ENCODE measurements at places on chromosomes 4 and X. TPM values are rescaled to one million over a fixed set of nuclear protein-coding genes. Genes with fewer than 3 reads are reported as not detected.

Gene PSAPL1
- not detected for total RNA-seq

GRCh38 chrX:136325377-136325776 lies 24.6 kb downstream of the ADGRG4 start:
- no peaks in the 10 kb centered on the region for H3K27me3 ChIP-seq
- H3K4me3 ChIP-seq = no peak overlapping the region
- no peak for DNase-seq

GRCh38 chrX:150547375-150548115 lies 20.9 kb upstream of the MTM1 start:
- H3K27me3 ChIP-seq = no peaks in the 10 kb centered on the region
- peak overlapping the region; percentile 48 for H3K4me3 ChIP-seq
- H3K36me3 ChIP-seq = no peaks in the 10 kb centered on the region
- H3K4me1 ChIP-seq = peaks cover 23% of the 10 kb centered on the region
- no peak overlapping the region for H3K27ac ChIP-seq
- peak; percentile 22 for DNase-seq

DNA sequence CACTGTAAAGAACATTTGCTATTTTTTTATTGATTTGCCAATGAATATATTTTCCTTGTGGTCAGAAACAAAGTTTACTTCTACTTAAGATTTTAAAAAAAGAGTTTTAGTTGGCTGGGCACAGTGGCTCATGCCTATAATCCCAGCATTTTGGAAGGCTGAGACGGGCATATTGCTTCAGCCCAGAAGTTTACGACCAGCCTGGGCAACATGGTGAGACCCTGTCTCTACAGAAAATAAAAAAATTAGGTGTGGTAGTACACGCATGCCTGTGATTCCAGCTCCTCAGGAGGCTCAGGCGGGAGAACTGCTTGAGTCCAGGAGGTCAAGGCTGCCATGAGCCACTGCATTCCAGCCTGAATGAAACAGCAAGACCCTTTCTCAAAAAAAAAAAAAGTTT lies 36.8 kb downstream of the LRP2BP start:
- H3K4me3 ChIP-seq = no peak overlapping the region
- no peaks in the 10 kb centered on the region for H3K27me3 ChIP-seq
- H3K4me1 ChIP-seq = peaks cover 8% of the 10 kb centered on the region
- no peak overlapping the region for H3K27ac ChIP-seq
- peaks cover 9% of the 10 kb centered on the region for H3K36me3 ChIP-seq
- no peak for DNase-seq

DNA sequence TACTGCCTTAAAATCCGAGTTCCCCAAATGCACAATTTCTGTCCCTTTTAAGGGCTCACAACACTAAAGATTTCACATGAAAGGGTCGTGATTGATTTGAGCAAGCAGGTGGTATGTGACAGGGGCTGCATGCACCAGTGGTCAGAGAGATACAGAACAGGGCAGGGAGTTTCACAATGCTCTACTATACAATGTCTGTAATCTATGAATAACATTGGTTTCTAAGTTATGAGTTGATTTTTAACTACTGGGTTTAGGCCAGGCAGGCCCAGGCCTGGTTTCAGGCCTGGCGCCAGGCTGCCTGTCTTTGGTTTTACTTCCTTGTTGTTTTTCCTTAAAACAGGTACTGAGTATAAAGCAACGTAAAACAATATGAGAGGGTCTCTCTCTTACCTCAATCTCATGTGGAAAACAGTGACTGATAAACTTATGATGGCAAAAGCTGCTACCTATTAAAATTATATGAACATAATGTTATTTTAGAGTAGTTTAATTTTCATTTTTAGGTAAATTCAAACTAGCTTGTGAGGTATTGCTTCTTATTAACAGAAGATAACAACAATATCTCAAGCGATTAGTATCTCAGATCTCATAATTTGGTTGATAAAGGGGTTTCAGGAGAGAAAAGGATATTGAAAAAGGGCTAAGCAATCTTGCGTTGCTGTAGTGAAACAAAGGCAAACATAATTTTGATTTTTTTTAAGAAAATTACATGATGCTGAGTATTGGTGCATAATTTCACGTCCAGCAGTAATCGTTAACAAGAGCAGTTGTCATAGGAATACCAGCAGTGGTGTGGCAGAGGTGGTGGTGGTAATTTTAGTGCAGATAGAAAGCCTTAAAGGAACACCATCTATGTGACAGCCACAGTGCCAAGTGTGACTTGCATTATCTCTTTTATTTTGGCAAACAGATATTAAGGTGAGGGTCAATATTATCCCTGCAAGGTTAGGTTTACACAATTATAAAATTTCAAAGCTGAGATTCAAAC lies 944.4 kb upstream of the GRID2 start:
- DNase-seq = no peak
- H3K36me3 ChIP-seq = no peaks in the 10 kb centered on the region
- H3K4me3 ChIP-seq = no peak overlapping the region

Gene FAM13A
- 3.2 TPM for total RNA-seq

GRCh38 chrX:69189576-69190371 lies 24.5 kb upstream of the PJA1 start:
- no peaks in the 10 kb centered on the region for H3K4me1 ChIP-seq
- no peak overlapping the region for H3K27ac ChIP-seq
- H3K4me3 ChIP-seq = no peak overlapping the region
- H3K27me3 ChIP-seq = no peaks in the 10 kb centered on the region

- no peak overlapping the region for H3K4me3 ChIP-seq
- H3K36me3 ChIP-seq = no peaks in the 10 kb centered on the region
- H3K27me3 ChIP-seq = no peaks in the 10 kb centered on the region
- DNase-seq = no peak
- H3K4me1 ChIP-seq = no peaks in the 10 kb centered on the region
These were observed 43.1 kb upstream of the TMPRSS11E start for GRCh38 chr4:68404153-68404552.

Gene ZNF141
- 27.5 TPM for total RNA-seq

- H3K27ac ChIP-seq = no peak overlapping the region
- no peaks in the 10 kb centered on the region for H3K27me3 ChIP-seq
- no peak overlapping the region for H3K4me3 ChIP-seq
- H3K4me1 ChIP-seq = no peaks in the 10 kb centered on the region
- no peaks in the 10 kb centered on the region for H3K36me3 ChIP-seq
- no peak for DNase-seq
These were observed 117.1 kb downstream of the SPANXA1 start for GRCh38 chrX:141467442-141467841.

DNA sequence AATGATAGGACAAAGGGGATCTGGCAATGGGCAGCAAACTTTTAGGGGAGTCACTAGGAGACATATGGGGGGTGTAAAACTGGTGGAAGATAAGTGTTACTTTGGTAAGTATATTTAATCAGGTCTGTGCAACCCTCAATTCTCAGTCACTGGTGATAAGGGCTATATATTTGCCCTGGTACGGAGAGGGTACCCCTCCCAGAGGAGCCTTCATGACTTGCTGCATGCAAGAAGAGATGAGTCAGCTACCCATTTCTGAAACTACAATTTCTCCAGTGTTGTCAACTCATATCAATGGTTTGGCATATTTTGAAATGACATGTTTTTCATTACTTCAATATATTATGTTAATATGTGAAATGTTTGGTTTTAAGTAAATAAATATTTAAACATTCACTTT lies 14.3 kb downstream of the SMARCAD1 start:
- peaks cover 16% of the 10 kb centered on the region for H3K4me1 ChIP-seq
- H3K36me3 ChIP-seq = peaks cover 34% of the 10 kb centered on the region
- H3K27ac ChIP-seq = no peak overlapping the region
- no peak overlapping the region for H3K4me3 ChIP-seq
- H3K27me3 ChIP-seq = no peaks in the 10 kb centered on the region
- no peak for DNase-seq

Gene RAI2
- total RNA-seq = 0.98 TPM

- no peaks in the 10 kb centered on the region for H3K36me3 ChIP-seq
- DNase-seq = no peak
- no peak overlapping the region for H3K4me3 ChIP-seq
- H3K4me1 ChIP-seq = no peaks in the 10 kb centered on the region
These were observed 206.8 kb upstream of the HAND2 start for GRCh38 chr4:173736840-173737239.

GRCh38 chr4:118765399-118765798 lies 70.5 kb downstream of the SEC24D start:
- DNase-seq = no peak
- H3K27ac ChIP-seq = no peak overlapping the region
- no peaks in the 10 kb centered on the region for H3K27me3 ChIP-seq
- no peak overlapping the region for H3K4me3 ChIP-seq

GRCh38 chr4:150960818-150961217 lies 54.3 kb downstream of the LRBA start:
- peaks cover 37% of the 10 kb centered on the region for H3K4me1 ChIP-seq
- H3K36me3 ChIP-seq = peaks cover 47% of the 10 kb centered on the region
- peak; percentile 52 for DNase-seq
- H3K27me3 ChIP-seq = no peaks in the 10 kb centered on the region
- H3K4me3 ChIP-seq = no peak overlapping the region

Gene NALF2
- total RNA-seq = 0.26 TPM

Gene SPIN2A
- total RNA-seq = 0.41 TPM

DNA sequence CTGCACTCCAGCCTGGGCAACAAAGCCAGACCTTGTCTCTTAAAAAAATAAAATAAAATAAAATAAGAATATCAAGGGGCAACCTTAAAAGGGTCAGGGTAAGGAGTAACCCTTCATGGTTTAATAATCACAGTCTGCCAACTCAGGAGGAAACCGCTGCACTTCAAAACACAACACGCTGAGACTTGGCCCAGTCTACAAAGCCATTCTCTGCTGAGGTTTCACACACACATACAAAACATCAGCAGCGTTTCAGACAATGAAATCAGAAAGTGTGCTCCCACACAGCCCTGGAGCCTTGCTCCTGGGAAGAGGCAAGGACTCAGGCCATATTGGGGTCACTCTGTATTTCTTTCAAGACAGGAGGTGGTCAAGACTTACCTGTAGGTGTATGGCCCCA lies 18.3 kb downstream of the SCARB2 start:
- H3K27ac ChIP-seq = no peak overlapping the region
- H3K27me3 ChIP-seq = no peaks in the 10 kb centered on the region
- H3K4me3 ChIP-seq = no peak overlapping the region
- H3K4me1 ChIP-seq = peaks cover 26% of the 10 kb centered on the region

- H3K27ac ChIP-seq = no peak overlapping the region
- DNase-seq = no peak
- no peaks in the 10 kb centered on the region for H3K36me3 ChIP-seq
- no peaks in the 10 kb centered on the region for H3K27me3 ChIP-seq
- no peak overlapping the region for H3K4me3 ChIP-seq
These were observed 25.5 kb downstream of the VEGFC start for GRCh38 chr4:176767183-176767582.

- no peak overlapping the region for H3K4me3 ChIP-seq
- H3K27ac ChIP-seq = no peak overlapping the region
- no peaks in the 10 kb centered on the region for H3K27me3 ChIP-seq
- no peak for DNase-seq
These were observed 62.7 kb downstream of the SH3RF1 start for GRCh38 chr4:169208090-169208455.

DNA sequence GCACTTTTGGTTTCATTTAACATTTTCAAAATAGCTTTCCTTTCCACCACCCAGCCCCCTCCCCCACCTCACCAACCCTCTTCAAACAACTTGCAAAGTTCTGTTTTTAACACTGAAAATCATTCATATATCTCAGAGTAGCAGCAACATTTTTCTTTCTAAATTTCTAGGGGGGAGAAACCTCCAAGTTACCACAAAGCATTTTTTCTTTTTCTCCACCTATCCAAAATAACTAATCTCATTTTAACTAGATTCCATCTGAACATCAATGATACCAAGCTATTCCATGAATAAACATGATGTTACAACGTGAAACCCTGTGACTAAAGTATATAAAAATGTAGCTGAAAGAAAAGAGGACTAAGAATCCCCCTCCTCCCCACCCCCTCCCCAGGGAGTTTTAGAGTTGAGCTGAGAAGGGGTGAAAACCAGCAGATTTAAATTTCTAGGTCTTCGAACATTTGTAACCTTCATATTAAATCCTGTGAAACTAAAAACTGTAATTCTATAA lies 5.2 kb downstream of the LDB2 start:
- H3K4me3 ChIP-seq = peak overlapping the region; percentile 40
- no peaks in the 10 kb centered on the region for H3K36me3 ChIP-seq
- no peak for DNase-seq
